ENCODE measurements at places on chromosomes 3 and 15.

GRCh38 chr3:136862617-136863322 lies 762 bp downstream of the NCK1 start:
- DNase-seq: no peak

GRCh38 chr3:155252535-155252934 lies 40.9 kb downstream of the STRIT1 start:
- DNase-seq: no peak

GRCh38 chr3:120560304-120561250 lies 35.6 kb upstream of the NDUFB4 start:
- DNase-seq: no peak

DNA sequence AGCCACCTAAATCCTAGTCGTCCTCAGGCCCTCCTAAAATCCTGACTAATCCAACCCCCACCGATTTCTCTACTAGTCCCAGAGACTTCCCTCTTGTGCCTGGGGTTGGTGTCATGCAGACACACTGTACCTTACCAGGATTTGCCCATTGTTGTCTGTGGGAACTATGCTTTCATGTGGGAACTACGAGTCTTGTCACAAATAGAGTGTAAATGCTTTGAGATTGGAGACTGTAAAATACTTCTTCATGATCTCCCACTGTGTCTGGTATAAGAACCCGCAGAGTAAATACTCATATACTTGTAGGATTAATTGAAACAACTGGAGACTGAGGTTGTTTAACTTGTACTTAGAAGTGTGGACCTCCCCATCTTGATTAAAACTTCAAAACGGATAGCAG lies 11.2 kb downstream of the B3GNT5 start:
- no peak for DNase-seq

GRCh38 chr3:121997372-121997771 lies 24.7 kb downstream of the ILDR1 start:
- no peak for DNase-seq

DNA sequence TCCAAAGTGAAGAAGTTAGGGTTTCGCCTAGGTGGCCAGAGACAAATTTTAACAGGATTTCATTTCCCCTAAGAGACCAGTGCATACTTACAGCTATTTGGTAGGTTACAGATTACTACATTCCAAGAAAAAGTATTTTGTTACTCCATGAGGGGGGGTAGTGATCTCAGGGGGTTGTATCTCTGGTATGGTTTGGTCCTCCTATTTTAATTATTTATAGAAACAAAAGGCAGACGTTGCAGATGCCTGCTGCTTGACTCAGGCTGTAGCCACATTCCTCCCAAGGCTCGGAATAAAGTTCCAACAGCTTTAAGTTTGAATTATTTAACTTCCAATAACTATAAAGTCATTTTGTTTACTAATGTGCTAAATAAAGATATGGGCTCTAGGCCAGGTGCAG lies 1.3 kb upstream of the TRIM59 start:
- no peak for DNase-seq

DNA sequence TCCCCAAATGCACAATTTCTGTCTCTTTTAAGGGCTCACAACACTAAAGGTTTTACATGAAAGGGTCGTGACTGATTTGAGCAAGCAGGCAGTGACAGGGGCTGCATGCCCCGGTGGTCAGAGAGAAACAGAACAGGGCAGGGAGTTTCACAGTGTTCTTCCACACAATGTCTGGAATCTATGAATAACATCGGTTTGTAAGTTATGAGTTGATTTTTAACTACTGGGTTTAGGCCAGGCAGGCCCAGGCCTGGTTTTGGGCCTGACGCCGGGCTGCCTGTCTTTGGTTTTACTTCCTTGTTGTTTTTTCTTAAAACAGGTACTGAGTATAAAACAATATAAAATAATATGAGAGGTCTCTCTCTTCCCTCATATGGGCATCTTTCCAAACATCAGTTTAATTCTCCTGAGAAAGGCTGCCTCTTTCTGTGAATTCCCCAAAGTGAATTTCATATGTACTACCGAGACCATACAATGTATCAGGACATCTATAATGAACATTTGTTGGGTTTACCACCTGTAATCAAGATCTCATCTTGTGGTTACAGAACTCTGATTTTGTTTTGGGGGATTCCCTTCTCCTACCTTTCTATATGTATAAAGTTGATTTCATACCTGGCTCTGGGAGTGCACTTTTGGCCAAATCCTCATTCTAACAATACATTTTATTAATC lies 74.4 kb downstream of the CD200 start:
- DNase-seq: no peak

DNA sequence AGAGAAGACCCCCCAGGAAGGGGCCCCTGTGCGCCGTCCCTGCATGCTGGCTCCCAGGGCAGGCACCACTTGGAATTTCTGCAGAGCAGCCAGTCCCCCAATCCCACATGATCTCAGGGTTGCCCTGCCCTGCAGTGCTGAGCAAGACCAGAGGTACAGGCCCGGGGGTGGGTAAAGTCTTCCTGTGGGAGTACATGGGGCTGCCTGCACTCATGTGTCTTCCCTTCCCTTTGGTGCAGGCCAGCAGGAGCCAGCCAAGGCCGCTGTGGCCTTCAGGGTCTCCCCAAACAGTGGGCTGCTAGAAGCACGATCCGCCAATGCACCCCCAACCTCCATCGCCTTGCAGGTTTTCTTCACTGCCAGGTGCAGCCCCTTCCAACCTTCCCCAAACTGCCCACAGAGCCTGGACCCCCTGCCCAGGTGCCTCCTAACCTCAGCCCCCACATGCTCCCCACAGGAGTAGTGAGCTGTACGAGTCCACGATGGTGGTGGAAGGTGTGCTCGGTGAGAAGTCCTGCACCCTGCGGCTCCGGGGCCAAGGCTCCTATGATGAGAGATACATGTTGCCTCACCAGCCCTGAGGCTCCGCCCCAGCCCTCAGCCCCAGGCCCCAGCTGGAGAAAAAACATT lies 15.0 kb downstream of the ACAA1 start:
- no peak for DNase-seq

DNA sequence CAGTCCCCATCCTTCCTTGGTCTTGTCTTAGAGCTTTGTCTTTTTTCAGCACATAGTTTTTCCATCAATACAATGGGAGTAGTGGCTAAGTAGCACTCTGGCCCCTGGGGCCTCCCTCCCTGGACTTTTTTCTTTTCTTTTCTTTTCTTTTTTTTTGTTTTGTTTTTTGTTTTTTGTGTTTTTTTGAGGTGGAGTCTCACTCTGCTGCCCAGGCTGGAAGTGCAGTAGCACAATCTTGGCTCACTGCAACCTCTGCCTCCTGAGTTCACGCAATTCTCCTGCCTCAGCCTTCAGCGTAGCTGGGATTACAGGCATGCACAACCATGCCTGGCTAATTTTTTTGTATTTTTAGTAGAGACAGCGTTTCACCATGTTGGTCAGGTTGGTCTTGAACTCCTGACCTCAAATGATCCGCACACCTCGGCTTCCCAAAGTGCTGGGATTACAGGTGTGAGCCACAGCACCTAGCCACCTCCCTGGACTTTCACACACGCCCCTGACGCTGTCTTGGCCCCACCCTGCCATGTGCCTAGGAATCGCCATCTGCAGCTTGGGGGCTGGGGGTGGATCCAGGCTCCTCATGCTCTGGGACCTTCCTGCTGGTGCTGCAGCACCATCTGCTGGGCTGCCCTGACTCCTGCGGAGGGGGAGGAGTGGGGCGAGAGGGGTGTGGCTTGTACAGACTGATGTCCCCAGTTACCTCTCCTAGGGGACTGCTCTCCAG lies 2.8 kb downstream of the C15orf39 start:
- peak; percentile 68 for DNase-seq

- no peak for DNase-seq
Measured at GRCh38 chr3:20103731-20104130, 63.5 kb downstream of the KAT2B start.

DNA sequence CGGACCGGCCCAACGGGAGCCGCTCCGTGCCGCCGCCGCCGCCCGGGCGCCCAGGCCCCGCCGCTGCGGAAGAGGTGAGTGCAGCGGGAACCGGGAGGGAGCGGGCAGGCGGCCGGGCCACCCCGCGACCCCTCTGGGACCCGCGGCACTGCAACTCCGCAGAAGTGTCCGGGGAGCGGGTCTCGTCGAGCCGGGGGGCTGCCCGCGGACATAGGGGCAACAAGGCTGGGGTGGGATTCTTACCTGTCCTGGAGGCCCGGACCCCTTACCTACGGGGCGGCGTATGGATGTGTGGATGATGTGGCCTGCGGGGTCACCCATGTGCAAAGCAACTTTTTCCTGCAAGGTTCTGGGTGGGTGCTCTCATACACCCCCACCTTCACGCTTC lies 361 bp downstream of the SEMA3F start:
- DNase-seq: no peak

DNA sequence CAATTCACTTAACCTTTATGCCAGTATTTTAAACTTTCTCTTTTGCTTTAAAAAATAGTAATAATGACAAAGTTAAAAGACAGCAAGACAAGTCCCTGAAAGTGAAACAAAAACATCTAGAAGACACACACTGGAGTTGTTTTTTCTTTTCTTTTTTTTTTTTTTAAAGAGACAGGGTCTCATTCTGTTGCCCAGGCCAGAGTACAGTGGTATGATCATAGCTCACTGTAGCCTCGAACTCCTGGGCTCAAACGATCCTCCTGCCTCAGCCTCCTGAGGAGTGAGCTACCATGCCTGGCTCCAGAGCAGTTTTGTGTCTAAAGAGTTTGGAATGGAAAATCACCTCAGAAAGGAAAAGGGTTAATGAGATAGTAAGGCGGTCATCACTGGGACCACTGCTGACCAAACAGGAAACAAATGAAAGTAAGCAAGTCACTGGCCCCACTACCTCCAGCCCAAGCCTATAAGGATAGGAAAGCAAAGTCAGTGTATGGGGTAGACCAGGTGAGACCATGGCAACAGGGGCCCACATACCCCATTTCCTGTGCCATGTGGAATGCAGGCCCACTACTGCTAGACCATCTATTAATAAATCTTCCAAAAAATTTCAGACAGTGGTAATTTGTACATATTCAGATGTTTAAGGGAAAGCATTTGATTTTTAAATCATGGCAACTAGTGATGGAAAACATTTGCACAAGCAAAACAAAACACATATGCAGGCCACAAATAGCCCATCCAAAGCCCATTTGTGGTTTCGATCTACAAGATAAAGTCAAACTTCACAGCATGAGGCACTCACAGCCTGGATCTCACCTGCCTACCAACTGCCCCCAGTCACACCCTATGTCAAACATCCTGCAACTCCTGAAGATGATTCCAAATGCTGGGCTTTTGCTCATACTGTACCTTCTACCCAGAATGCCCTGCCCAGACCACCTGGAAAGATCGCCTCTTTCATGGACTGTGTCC lies 62.6 kb downstream of the OSBPL10 start:
- DNase-seq: no peak

DNA sequence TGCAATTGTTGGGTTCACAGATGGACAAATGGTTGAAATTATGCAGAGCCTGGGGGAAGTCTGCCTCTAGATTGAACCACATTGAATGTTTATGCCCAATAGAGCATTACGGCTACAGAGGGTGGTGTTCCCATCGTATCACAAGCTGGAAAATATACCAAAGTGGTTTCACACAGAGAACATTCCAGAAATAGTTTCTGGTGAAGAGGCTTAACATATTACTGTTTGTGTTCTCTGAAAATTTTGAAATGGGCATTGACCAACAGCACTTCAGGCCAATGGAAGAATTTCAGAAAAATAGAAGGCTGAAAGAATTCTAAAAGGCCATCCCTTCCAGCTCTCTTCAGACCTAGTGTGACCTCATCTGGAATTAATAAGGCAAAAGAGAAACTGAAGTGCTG lies 203.9 kb downstream of the NEK10 start:
- no peak for DNase-seq

DNA sequence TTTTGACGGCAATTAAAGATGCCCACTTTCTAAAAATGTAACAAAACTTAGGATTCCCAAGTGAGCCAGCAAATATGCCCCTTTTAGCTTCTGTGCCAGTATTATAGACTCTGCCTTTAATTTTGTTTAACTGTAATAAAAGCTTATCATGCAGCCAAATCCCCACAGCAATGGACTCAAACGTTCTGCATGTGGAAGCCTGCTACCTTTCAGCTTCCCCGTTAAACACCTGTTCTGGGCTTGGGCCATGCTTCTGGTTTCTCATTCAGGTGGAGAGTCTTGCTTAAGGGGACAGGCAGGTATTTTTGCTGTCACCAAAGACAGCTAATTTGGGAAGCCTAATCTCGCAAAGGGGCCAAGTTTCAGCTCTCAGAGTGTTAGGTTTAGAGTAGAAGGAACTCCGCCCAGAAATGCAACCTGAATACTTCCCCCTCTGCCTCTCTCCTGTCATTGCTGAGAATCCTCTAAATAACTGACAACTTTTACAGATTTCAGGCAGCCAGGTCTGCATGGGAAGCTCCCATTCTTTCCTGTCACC lies 399.4 kb upstream of the ATP11B start:
- no peak for DNase-seq

- no peak for DNase-seq
Measured at GRCh38 chr15:41284427-41285177, 47.8 kb downstream of the OIP5 start.

- DNase-seq: no peak
Measured at GRCh38 chr15:74011610-74012009, 17.1 kb downstream of the PML start.

DNA sequence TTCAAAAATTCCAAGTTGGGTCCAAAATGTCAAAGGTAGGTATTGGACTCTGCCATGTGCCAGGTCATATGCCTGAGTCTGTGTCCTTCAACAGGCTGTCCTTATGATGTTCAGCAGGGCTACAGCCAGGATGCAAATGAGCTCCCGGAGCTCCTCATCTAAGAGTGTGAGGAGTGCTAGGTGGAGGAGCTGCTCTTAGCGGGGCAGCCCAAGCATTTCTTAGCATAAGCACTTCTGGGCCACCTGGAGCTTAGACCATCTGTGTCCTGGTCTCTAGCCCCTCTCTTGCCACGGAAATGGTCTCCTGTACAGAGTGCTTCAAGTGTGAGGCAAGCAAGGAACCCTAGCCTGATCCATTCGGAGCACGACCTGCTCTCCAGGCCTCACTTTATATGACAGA lies 64.6 kb upstream of the PRR23C start:
- DNase-seq: no peak

- no peak for DNase-seq
Measured at GRCh38 chr15:96346409-96346970, 16.0 kb downstream of the NR2F2 start.

- DNase-seq: no peak
Measured at GRCh38 chr15:28954466-28955159, 68.8 kb downstream of the APBA2 start.

DNA sequence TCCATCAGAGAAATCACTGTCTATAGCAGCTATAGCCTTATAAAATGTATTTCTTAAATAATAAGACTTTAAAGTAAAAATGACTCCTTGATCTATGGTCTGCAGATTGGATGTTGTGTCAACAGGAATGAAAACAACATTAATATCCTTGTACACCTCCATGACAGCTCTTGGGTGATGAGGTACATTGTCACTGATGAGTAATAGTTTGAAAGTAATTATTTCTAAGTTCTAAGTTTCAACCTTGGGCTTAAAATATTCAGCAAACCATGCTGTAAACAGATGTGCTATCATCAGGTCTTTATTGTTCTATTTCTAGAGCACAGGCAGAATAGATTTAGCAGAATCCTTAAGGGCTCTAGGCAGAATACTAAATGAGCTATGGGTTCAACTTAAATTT lies 568.2 kb upstream of the BCHE start:
- DNase-seq: no peak

- no peak for DNase-seq
Measured at GRCh38 chr3:149487598-149488197, 13.2 kb downstream of the TM4SF4 start.

GRCh38 chr3:131033480-131034080 lies 6.9 kb downstream of the NEK11 start:
- no peak for DNase-seq

- DNase-seq: no peak
Measured at GRCh38 chr15:92666780-92667179, 11.2 kb upstream of the FAM174B start.

Data from activated CD8-positive, alpha-beta memory T cell treated with anti-CD3 and anti-CD28 coated beads for 4 hours (primary cell).